GM18507 (cell line): ENCODE measurements at places on chromosomes 13 and 19.

GRCh38 chr19:18161636-18162002, 8.7 kb downstream of the PIK3R2 start:
- no peak for DNase-seq

DNA sequence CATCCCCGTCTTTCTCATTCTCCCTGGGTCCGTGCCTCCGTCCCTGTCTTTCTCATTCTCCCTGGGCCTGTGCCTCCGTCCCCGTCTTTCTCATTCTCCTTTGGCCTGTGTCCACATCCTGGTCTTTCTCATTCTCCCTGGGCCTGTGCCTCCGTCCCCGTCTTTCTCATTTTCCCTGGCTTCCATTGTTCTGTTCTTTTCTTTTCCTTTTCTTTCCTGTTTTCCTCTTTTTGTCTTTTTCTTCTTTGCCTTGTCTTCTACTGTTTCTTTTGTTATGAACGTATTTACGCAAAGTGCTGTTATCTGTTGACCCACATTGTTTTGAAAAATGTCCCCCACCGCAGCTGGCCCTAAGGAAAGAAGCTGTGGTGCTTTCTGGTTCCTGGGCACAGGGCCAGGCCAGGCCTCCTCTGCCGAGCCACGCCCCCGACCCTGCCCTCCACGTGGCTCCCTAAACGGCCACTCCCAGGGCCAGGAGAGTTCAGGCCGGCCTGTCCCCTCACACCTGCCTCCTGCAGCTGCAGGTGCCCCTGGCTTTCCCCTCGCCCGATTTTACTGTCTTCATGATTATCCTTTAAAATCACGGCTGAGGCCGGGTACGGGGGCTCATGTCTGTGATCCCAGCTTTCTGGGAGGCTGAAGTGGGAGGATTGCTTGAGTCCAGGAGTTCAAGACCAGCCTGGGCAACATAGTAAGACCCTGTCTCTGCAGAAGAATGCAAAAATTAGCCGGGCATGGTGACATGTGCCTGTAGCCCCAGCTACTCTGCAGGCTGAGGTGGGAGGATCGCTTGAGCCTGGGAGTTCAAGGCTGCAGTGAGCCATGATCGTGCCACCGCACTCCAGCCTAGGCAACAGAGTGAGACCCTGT, 14.0 kb upstream of the TMPRSS9 start:
- no peak for DNase-seq

GRCh38 chr19:38134540-38135149, 89.4 kb downstream of the DPF1 start:
- DNase-seq = no peak

DNA sequence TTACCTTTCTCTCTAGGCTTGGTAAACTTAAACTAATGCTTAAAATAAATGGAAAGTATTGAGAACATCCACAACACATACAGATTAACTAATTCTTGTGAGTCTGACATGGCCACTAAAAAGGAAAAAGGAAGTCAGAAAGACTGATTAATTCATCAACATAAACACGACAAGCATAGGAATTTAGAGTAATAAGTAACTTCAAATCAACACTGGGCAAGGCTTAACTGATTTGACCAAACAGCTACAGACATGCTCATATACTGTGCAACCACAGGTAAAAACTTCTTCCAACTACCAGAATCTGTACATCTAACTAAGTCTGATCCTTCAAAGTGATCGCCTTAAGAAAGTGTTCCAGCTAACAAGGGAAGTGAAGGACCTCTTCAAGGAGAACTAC, 20.5 kb downstream of the UGGT2 start:
- no peak for DNase-seq

GRCh38 chr19:51185069-51185867, 39.6 kb upstream of the CD33 start:
- DNase-seq = no peak

DNA sequence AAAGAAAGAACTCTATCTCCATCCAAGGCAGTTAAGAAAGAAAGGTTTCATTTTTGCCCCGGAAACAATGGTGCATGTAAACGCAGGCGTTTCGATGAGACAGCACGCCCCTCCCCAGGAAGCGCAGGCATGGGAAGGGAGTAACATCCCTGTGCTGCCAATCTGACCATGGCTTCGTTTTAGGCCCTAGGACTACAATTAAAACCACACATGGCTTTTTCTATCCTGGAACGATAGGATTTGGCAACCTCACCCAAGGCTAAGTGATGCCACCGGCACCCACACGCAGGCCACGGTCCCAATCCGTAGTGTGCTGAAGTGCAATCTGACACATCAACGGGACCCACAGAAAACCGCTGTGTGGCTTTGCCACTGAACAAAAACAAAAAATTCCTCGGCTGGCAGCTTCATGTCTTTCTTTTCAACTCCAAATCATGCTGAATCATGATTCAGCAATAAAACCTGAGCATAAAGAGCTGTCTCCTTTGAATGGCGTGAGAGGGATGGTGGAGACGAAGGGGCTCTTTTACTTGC, 24.2 kb downstream of the RANBP3 start:
- no peak for DNase-seq

DNA sequence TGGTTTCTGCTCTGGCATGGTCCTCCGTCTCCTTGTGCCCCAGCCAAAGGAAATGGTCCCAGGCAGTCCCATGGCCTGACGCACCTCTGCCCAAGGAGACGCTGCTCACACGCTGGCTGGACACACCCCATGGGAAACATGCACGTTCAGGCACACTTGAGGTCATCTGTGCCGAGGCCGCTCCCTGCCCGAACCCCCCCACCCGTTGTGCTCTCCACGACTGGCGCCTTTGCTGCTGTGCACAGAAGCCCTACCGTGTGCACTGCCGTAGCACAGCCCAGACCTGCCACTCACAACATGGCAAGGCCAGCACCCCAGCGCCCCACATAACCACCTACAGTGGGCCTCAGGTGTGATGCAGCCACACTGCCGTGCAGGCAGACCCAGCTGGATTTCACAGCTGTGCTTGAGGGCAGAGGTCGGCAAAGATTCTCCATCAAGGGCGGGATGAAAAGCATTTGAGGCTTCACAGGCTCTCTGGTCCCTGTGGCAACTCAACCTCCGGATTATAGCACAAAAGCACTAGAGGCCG, 65.7 kb downstream of the SPACA7 start:
- DNase-seq = no peak
